ENCODE measurements at places on chromosomes 5 and 9.

GRCh38 chr9:83623679-83624076 is 735 bp downstream of the IDNK start:
- no peak for DNase-seq

DNA sequence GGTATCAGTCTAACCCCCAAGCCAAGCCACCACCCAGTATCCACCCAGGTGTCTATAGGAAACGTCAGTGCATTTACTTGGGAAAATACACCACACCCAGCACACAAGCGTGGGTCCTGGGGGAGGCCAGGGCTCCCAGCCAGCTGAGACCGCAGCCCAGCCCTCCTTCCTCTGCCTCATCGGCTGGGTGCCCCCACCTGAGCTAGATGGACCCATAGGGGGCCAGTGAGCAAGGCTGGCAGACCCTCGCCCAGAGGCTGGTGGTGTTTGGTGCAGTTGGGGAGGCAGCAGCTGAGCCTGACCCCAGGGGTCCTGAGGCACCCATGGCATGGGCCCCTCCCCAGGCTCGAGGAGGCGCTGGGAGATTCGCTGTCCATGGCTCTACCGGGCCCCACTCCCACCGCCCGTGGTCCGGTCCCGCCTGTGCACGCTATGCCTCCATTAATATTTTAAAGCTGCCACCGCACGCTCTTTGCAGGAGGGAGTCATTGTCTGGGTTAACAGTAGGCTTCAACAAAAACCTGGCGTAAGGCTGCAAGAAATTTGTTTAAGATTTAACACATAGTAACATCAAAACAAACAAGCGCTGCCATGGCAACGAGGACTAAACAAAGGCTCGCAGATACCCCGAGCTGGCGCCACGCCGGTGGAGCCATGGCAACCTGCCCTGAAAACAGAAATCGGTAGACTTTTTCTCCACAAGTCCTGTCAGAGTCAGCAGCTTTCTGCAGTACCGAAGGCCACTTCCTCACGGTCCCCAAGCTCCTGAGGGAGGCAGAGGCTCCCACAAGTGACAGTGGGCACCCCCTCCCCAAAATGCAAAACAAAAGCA is 20.6 kb downstream of the TPPP start:
- DNase-seq, result peak; percentile 54

DNA sequence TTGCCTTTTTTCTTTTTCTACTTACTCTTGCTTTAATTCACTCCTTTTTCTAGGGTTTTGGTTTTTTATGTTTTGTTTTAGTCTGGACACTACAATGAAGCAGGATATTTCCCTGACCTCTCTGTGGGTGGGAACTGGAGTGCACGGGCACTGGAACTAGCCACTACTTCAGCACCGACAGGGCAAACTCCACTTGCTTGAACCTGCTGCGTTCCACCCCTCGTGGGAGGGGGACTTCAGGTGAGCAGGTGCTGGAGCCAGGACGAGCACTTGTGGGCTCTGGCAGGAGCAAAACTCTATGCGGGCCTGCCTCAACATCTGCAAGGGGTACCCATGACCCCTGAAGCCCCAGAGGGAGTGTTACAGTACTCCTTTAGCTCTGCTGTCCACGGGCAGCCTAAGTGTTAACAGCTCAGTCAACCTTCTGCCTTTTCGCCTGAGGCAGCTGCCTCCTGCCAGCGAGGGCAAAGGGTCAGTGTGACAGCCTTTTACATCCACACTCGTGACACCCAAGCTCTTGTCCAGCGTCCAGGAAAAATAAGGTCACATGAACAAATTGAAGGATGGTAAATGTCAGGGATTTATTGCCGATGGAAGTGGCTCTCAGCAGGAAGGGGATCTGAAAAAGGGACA is 144.1 kb upstream of the NFIL3 start:
- no peak for DNase-seq

DNA sequence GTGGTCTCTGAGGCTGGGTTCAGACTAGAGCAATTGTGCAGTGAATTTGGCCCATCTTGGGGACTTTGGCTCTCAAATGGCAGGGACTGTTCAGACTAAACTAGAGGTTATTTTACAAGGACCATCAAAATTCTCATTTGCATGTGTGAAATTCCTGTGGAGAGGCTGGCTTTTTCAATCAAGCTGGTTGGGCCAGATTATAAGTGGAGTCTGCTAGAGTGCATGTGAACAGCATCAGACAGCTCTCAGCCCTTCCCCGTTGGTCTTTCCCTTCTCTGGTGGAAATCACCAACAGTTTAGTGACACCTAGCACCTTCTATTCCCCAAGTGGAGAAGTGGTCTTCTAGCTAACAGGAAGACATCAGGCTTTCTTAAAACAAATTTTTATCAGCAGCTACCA is 301.3 kb downstream of the CWC27 start:
- DNase-seq, result no peak

GRCh38 chr9:15370466-15371447 is 51.9 kb upstream of the SNAPC3 start:
- no peak for DNase-seq

DNA sequence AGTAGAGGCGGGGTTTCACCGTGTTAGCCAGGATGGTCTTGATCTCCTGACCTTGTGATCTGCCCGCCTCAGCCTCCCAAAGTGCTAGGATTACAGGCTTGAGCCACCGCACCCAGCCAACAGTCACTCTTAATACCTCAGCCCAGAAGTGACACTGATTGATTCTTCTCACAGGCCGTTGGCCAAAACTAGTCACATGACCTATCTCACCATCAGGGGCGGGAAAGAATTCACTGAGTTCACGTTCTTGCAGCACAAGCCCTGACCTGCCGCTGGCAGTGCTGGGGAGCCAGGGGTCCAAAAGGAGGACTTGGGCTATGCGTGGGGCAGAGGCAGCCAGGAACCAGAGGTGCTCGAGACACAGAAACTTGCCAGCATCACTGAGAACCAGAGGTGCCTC is 55.0 kb upstream of the CPLX2 start:
- DNase-seq, result no peak

DNA sequence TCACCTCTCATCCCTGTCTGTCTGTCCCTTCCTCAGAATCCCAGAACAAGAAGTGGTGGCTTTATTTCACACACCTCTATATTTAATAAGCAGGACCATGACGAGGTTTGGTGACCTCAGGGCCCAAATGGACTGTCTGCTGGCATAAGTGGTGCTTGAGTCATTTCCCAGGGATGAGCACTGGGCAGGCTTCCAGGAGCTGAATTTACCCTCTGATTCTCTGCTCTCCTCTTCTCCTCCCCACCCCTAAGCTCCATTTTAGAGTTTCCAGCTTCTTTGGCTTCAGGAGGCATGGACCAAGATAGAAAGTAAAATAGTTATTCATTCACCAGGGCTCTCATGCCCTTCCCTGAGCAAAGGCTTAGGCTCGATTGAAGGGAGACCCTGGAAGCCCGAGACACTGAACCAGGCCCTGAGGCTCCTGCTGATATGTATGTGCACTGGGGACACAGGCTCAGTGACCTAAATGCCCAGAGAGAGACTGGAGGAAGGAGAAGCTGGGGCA is 69.1 kb downstream of the PPARGC1B start:
- DNase-seq, result no peak

DNA sequence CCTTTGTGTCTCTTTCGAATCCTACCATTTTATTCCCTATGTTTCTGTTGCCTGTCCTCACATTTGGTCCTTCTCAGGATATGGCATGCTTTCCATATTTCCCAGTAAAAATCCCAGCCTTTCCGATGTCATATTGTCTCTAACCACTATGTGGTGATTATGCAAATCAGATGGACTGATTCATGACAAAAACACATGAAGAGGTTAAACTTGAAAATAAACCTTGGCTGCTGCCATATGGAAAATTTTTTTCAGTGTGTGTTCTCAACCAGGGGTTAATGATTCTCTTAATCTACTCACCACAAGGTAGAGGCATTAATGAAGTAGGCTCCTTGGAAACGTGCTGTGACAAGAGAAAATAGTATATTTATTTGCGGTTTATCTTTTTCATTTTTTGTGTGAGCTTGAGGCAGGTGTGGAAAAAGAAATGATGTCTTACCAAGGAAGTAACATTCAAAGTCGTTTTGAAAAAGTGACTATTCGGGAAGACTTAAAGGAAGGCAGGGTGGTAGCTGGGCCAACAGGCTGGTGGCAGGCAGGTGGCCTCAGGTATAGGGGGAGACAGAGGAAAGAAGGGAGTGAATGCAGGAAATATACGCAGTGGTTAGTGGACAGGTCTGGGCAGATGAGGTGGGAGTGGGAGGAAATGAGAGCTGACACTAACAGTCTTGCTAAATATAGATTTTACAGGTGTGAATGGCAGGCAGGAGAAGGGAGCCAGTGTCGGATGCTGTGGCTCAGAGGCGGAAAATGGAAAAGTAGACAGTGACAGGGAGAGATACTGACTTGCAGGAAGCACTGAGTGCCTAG is 46.2 kb downstream of the DMRT2 start:
- no peak for DNase-seq

DNA sequence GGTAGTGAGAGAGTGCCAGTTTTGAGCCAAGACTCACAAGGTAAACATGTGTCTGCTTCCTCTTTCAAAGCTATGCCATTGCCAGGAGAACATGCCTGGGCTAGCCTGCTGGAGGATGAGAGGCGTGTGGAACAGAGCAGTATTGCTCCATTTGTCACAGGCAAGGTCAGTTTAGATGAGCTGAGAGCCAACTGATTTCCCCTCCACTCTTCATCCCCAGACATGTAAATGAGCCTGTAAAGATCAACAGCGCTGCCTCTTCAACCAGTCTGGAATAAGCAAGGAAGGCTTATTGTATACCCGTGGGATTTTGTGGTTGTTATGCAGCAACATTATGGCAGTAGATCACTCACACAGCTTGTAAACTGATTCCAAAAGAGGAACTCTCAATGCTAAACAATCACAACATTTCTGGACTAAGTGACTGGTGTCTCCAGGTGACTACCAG is 8.2 kb upstream of the GDNF start:
- peak; percentile 9 for DNase-seq

- DNase-seq, result no peak
Observed at GRCh38 chr9:136721339-136722092, 9.1 kb downstream of the DIPK1B start.
